ENCODE measurements at places on chromosomes 1 and 21. TPM values are rescaled to one million over a fixed set of nuclear protein-coding genes. Genes with fewer than 3 reads are reported as not detected.

DNA sequence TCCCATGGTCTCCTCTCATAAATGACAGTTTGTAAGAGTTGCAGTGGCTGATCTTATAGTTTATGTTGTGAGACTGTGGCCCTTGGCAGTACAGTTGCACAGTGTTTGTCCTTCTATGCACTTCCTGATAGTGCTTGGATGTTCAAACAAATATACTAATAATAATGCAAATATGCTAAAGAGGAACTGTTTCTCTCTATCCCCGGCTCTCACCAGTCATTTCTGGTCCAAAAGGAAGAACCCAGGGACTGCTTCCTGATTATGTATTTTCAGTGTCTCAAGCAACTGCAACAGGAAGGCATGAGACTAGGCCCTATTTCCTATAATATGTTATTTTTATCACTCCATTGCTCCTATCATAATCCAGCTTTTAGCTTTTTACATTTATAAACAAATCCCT, 17.0 kb upstream of the SUCO start:
- DNase-seq, result no peak

DNA sequence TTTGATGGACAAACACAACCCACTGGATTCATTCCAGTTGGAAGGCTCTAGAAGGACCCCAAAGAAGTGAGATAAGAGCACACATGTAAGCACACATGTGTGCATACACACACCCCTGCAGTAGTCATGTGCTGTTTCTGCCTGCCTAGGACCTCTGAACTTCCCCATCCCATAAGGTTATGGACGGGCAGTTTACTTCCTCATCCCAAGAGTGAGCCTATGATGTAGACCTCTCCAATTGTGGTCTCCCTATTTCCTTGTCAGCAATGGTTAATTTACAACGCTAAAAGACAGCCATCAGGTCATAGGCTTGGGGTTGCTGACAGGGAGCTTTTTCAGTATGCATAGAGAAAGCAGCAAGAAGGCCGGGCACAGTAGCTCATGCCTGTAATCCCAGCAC, 15.4 kb upstream of the ADAR start:
- no peak for DNase-seq

GRCh38 chr1:78651241-78651640, 1.6 kb downstream of the IFI44 start:
- no peak for DNase-seq

GRCh38 chr1:183968386-183968785, 69.1 kb downstream of the COLGALT2 start:
- DNase-seq, result no peak

OR2L13 gene
- total RNA-seq, result not detected

LEPR gene
- 27.3 TPM for total RNA-seq

GRCh38 chr1:66705110-66705509, 47.1 kb upstream of the DYNLT5 start:
- no peak for DNase-seq

ZYG11A gene
- not detected for total RNA-seq

- peak; percentile 47 for DNase-seq
Measured at GRCh38 chr1:93776728-93777127, 95.1 kb upstream of the BCAR3 start.

- DNase-seq, result no peak
Measured at GRCh38 chr1:40755067-40755466, 28.5 kb upstream of the KCNQ4 start.

OR14A16 gene
- total RNA-seq, result not detected

GRCh38 chr21:28975397-28975796, 17.3 kb downstream of the LTN1 start:
- DNase-seq, result no peak

SPATC1L gene
- total RNA-seq, result 7.3 TPM

DNA sequence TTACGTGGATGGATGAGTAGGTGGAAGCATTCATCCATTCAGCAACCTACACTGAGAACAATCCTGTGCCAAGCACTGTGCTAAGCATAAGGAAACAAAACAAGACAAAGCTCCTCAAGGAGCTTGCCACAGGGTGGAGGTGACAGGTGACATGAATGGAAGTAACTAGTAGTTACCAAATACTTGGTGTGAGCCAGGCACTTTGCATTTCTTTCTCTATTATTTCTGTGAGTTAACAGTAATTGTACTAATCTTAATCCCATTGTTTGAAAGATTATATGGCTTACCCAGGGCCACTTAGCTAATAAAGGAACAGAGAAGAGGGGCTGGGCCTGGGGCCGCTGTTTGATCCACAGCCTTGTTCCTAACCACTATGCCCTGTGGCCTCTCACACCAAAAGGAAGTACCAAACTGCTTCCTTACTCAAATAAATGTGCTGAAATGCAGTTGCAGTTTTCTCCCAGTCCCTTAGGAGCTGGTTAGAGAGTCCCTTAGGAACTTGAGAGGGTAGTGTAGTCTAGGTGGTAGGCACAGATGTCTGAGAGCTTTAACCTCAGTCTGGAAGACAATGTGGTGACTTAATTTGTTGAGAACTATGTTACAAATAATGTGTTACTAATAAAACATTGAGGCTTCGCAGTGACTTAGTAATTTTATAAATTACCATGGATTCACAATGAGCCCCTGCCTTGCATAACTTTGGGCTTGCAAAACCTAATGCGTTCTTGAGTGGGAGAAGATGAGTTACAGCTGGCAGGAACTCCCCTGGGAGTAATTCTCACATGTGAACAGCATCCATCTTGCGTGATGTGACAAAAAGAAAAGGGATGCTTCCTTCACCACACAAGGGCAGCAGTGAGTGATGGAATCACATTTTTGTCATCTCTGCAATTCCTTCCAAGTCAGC, 69.8 kb downstream of the MPZL1 start:
- DNase-seq, result peak; percentile 94

- DNase-seq, result no peak
Measured at GRCh38 chr1:17425806-17426600, 13.5 kb downstream of the RCC2 start.

DNA sequence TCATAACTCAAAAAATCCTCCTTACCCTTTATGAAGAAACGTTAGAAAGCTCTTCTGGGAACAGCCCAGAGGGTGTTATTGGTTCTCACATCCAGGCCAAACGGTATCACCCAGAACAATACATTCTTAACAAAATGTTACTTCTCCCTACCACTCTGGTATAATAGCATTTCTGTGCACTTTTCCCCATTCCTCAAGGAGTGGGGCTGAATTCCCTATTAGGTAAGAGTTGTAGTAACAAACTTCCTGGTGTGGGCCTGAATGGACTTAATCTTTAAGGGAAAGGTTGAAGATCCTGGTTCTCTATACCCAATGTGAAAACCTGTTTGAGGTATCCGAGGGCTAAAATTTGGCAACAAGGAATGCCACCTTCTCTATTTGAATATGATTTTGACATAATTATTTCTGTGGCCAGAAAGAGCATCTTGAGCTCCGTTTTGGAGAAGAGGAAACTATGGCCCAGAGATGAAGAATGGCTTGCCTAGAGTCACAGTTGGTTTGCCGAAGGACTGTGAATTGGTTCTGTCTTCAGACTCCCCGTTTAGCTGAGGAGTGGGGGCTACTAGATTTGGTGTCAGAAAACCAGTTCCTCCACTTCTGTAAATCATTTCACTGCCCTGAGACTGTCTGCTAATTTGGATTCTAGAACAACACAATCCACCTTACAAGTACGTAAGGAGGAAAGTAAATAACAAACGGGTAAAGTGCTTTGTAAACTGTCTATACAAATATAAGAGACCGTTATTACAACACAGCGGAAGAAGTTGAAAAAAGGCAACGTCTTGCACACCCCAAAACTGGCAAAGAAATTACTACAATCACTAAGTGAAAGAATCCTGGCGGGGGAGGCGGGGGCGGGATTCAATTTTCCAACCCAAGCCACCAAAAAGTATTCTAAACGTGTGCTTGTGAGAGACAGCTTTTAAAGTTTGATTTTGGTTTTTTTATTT, 2.3 kb downstream of the ANP32E start:
- peak; percentile 91 for DNase-seq

MRTO4 gene
- total RNA-seq, result 18.1 TPM

NT5C1A gene
- total RNA-seq, result not detected

PTPRF gene
- 41.5 TPM for total RNA-seq

C1QC gene
- 190 TPM for total RNA-seq

- no peak for DNase-seq
Measured at GRCh38 chr1:229430761-229431283, 3.1 kb downstream of the ACTA1 start.

FCGR3A gene
- 7.6 TPM for total RNA-seq

DNA sequence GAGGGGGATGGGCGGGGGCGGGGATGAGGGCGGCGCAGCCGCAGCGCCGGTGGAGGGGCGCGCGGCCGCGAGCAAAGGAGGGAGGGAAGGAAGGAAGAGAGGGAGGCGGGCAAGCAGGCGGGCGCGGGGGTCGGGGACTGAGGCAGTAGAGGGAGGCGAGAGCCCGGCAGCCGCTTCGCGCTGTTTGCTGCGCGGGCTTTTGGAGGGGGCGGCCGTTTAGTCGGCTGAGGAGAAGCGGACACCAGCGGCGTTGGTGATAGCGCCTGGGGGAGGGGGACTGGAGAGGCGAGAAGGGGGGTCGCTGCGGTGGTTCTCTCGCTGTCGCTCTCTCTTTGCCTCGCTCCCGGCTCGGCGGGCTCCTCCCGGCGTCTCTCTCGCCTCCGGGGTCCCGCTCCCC, at the start of gene HS2ST1:
HS2ST1 (plus strand) TSS at position 35 of the 397 bp plus-strand sequence.
- no peak for DNase-seq

DNA sequence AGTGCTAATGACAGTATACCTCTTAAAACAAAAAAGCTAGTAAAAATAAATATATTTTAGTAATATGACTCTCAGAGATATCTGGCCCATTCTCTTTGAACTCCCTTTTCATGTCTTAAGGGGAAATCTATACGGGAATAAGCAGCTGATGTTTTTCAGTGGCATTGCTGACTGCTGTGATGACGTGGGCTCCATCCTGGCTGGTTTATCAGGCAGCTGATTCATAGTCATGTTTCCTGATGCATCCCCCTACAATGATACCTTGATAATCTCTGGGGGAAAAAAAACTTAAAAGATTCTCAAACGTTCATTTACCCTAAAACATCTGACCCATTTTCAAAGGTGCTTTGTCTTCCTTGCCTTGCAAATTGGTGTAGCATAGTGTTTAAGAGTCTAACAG, 53.8 kb downstream of the ABCA4 start:
- DNase-seq, result no peak

- no peak for DNase-seq
Measured at GRCh38 chr1:39995973-39996393, 41.0 kb downstream of the MFSD2A start.

GRCh38 chr1:56788588-56788987, 30.6 kb downstream of the FYB2 start:
- no peak for DNase-seq

Measured in esophagus muscularis mucosa (tissue), 4 donors.